ENCODE measurements at places on chromosomes 1 and 21.

- DNase-seq, result no peak
Observed at GRCh38 chr1:8450312-8450711, 132.4 kb downstream of the SLC45A1 start.

- DNase-seq, result no peak
Observed at GRCh38 chr1:84415396-84415795, 17.1 kb downstream of the DNASE2B start.

- DNase-seq, result no peak
Observed at GRCh38 chr1:245878585-245878984, 628.5 kb downstream of the SMYD3 start.

DNA sequence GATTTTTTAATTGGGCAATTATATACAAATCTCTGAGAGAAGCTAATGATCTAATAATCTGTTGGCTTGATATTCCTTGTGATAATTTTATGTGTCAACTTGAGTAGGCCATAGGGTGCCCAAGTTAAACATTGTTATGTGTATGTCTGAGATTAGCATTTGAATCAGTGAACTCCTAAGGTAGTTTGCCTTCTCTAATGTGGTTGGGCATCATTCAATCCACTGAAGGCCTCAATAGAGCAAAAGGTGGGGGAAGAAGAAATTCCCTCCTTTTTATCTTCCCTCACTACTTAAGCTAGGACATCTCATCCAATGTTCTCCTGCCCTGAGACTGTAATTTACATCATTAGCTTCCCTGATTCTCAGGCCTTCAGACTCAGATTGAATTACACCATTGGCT is 394.5 kb downstream of the LMO4 start:
- DNase-seq, result no peak

GRCh38 chr1:230174041-230174440 is 107.0 kb downstream of the GALNT2 start:
- no peak for DNase-seq

- DNase-seq, result no peak
Observed at GRCh38 chr21:16504766-16505165, 775.0 kb downstream of the USP25 start.

DNA sequence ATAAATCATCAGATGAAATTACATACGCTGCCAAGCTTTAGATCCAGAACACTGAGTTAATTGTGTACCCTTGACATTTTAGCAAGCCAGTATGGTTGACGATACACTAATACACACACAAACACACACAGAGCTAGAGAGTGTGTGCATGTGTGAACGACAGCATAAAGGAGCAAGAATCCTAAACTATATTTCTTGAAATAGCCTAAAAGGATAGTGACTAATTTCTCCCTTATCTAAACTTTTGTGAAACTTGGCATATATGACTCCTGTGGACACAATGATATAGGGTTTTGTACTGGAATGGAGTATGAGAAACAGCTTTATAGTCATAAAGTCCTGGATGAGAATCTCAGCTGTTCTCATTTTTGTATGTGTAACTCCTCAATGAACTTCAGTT is 65.1 kb upstream of the DMRTA2 start:
- no peak for DNase-seq

- DNase-seq, result no peak
Observed at GRCh38 chr1:1202831-1203560, 3.4 kb downstream of the TNFRSF18 start.

DNA sequence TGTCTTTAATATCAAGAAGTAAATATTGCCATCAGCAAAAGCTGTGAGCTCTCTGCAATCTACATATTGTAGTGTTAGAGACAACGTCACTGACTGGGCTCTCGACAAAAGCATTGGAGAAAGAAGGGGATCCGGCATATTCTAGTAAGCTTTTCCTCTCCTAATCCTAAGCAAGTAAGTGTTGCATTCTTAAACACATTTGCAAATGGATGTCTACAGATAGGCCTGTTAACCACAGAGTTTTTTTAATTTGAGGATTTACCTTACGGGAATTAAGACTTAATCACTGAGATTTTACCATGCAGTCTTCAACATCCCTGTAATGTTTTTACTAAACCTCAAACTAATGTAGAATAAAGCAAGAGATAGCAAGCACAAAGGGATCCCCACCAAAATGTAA is 426.5 kb upstream of the CAMK1G start:
- DNase-seq, result no peak

DNA sequence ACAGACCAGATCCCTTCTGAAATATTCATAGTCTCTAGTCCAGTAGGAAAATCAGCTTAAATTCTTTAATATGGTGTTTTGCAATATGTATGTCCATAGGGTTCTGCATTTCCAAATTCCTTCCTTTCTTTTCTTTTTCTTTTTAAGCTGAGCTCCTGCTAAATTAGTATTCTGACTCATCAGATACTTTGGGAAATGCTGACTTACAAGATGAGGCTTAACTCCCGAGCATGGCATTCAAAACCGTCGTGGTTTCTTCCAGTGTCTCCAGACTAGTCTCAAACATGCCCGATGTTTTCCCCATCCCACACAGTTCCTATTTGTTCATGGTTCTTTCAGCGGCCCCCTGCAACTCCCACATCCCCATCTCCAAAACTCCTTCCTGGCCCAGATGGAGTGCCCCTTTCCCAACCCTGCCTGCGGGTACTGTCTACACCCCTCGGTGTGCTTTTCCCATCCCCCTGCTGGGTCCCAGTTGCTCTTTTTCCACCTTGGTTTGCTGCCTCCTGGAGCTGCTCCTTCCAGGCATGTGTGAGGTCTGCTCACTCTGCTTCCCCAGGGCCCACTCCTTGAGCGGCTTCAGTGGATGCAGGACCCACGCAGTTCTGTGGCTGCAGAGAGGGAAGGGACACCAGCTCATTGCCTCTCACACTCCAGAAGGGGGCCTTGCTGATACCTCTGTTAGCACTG is 19.5 kb upstream of the ETV3 start:
- DNase-seq, result no peak

- peak; percentile 61 for DNase-seq
Observed at GRCh38 chr21:37700641-37701202, 215.5 kb downstream of the KCNJ6 start.

DNA sequence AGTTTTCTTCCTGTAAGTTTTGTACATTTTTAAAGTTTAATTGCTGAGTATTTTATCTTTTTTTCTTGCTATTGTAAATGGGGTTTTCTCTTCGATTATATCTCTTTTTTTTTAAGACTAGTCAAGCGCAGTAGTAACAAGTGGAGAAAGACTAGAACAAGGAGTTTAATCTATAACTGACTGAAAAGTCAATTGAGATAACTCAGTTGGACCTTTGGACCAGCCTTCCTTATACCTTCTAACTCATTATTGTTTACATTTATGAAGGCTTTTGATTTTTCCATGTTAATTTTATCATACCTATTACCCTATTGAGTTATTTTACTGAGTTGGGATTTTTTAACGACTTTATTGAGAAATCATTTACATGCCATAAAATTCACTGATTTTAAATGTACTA is 81.2 kb downstream of the SMYD3 start:
- no peak for DNase-seq

DNA sequence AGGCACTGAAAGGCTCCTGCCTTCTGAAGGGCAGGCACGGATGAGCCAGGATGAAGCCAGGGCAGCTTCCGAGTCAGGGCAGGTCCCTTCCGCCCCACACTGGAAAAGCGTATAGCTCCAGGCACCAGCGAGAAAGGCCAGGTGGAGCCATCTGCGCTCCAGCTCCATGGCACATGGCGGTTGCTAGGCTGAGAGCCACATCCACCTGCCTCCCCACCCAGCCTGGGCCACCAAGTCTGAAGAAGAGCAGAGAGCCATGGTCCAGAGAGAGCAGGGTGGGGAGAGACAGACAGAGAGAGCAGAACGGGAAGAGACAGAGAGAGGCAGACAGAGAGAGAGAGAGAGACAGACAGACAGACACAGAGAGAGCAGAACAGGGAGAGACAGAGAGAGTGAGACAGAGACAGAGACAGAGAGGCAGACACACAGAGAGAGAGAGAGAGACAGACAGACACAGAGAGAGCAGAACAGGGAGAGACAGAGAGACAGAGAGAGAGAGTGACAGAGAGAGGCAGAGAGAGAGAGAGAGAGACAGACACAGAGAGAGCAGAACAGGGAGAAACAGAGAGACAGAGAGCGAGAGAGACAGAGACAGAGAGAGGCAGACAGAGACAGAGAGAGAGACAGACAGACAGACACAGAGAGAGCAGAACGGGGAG is 5.2 kb downstream of the FNDC10 start:
- peak; percentile 60 for DNase-seq

DNA sequence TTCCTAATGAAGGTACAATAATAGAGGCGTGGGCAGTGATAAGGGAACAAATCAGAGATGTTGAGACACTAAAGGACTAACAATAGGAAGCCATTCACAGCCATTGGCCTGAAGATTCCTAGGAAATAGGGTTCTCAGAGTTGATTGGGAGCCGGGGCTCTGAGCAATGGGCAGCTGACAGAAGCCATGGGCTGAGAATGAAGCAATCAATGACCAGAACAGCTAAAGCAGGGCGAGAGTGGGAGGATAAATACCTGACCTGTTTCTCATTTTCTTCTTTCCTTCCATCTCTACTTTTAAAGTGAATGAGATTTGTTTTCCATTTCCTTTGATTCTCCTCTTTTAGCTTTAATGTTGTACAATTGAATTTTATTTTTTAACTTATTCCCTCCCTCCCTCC is 774.7 kb upstream of the ADGRL4 start:
- no peak for DNase-seq

GRCh38 chr1:39407896-39408640 is 83.4 kb upstream of the BMP8A start:
- no peak for DNase-seq

GRCh38 chr21:38921511-38922251 is 116.0 kb downstream of the ETS2 start:
- DNase-seq, result no peak

GRCh38 chr1:119739150-119739549 is 27.4 kb downstream of the PHGDH start:
- no peak for DNase-seq

- no peak for DNase-seq
Observed at GRCh38 chr1:9646037-9646436, 5.5 kb upstream of the PIK3CD start.

DNA sequence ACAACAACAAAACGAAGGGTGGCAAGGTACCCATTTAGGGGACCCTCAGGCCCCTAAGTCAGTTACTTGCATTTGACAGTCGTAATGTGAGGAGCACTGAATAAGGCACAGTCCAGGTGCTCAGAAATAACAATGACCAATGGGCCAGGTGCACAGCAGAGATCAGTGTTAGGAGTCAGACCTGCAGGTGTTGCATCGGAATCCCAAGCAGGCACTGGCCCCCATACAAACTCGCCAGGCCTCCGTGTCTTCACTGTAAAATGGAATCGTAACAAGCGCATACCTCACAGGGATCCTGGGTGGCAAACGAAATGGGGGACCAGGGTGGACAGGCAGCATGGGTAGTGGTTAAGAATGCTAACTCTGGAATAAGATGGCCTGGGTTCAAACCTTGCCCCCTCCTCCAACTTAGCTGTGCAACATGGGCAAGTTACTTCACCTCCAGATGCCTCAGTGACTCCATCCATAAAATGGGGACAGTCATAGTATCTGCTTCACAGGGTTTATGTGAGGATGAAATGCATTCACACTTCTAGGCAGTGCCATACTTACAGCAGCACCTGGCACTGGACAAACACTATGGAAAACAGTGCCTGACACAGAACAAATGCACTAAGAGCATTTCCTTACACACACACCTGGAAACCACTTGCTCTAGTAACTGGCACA is 20.2 kb downstream of the RCAN1 start:
- DNase-seq, result no peak

GRCh38 chr1:32990887-32991286 is 26.3 kb upstream of the RNF19B start:
- DNase-seq, result no peak

- DNase-seq, result peak; percentile 29
Observed at GRCh38 chr1:242454262-242455051, 70.0 kb downstream of the PLD5 start.

- DNase-seq, result no peak
Observed at GRCh38 chr1:66685265-66685664, 67.0 kb upstream of the DYNLT5 start.

DNA sequence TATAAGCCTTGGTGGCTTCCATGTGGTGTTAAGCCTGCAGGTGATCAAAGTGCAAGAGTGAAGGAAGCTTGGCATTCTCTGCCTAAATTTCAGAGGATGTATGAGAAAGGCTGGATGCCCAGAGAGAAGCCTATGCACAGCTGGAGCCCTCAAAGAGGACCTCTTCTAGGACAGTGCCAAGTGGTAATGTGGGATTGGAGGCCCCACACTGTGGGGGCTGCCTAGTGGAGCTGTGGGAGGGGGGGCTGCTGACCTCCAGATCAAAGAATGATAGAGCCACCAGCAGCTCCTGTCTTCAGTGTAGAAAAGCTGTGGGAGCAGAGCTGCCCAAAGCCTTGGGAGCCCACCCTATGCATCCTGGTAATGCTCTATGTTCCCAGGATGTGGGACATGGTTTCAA is 1512.7 kb upstream of the TPTE start:
- DNase-seq, result no peak

- DNase-seq, result no peak
Observed at GRCh38 chr1:154413177-154413783, 8.1 kb downstream of the IL6R start.

- DNase-seq, result no peak
Observed at GRCh38 chr1:217484871-217485270, 146.0 kb downstream of the GPATCH2 start.

GRCh38 chr1:150152182-150152536 is 2.4 kb downstream of the PLEKHO1 start:
- no peak for DNase-seq

GRCh38 chr1:192147696-192148095 is 10.6 kb upstream of the RGS18 start:
- no peak for DNase-seq

DNA sequence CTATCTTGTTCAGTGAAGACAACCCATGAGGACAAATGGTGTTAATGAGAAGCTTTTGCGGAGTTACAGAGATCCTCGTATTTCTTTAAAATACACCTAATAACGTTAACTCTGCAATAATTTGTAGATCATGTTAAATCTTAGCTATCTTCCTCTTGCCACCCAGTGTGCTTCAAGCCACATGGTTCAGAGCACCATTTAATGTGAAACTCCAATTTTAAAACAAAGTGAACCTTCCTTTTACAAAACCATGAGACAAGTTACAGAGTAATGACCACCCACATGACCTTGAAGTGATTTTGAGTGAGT is 1.7 kb upstream of the KCNE2 start:
- no peak for DNase-seq
